ENCODE measurements at places on chromosomes 3 and 15.

DNA sequence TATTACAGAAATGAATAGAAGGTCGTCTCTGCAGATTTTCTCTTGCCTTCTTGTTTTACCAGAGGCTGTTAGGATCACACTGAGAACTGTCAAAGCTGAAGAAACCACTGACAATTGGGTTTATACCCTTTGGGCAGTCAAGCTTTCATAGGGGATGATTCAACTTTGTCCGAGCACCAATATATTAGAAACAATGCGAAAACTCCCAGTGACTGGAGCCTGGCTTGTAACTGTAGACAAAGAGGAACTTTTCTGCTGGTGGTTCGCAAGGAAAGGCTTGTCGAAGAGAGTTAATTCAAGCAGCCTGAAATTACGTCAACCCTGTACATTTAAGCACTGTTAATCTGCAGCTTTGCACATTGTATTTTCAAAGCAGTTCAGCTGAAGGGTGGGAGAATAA is 193.2 kb upstream of the ZNF385D start:
- no peak for DNase-seq

DNA sequence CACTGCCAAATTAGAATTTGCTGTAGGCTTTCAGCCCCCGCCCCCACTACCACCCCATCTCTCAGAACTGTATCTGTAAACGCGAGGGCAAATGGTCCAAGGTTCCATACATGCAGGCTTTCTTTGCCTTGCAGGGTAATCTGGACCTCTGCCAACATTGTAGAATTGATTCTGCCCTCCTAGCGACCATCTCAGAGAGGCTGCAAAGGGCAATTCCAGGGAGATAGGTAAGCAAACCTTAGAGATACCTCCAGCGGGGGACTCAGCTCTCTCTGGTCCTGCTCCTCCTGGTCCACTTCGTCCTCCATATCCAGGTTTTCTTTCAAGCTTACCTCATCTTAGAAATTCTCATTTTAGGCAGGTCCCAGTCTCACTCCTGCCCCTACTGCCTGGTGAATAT is 64.4 kb downstream of the SLMAP start:
- no peak for DNase-seq

DNA sequence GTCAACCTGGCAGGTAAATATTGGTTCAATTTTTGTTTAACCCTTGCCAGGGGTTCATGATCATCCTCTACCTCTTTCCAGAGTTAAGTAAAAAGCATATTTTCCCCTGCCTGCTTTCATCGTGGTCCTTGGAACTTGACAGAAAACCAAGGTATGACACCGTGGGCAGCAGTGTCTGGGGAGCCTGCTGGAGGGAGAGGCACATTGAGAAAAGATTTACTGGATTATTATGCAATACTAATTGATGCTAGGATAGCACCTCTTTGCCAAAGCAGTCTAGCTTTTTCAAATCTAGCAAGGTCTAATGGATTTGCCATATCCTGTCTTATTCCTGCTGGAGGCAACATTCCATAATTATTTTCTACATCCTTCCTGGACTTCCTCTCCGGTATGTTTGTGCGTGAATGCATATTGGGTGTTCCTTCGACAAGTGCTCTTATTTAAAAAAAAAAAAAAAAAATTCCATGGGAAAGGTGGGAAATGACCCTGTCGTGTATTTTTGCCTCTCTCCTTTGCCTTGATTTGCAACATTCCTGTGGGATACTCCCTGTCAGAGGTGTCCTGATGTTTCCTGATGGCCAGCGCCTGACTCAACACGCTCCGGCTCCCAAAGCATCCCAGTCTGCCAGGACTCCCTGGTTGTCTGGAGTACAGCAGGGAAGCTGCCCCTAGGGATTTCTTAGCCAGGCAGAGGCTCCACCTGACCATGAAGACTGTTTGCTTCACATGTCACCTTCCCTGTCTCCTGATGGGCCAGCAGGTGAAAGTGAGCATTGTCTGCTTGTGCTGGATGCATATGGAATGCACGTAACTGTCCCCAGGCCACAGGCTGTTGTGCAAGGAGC is 6.3 kb downstream of the BHLHE40 start:
- DNase-seq: no peak

GRCh38 chr15:58752716-58753115 is 3.2 kb upstream of the ADAM10 start:
- DNase-seq: no peak

GRCh38 chr3:129534428-129535027 is 6.1 kb downstream of the RHO start:
- no peak for DNase-seq
